ENCODE measurements at places on chromosomes 5 and 9.

GRCh38 chr5:11212706-11213105 is 451.7 kb upstream of the DAP start:
- DNase-seq: no peak

DNA sequence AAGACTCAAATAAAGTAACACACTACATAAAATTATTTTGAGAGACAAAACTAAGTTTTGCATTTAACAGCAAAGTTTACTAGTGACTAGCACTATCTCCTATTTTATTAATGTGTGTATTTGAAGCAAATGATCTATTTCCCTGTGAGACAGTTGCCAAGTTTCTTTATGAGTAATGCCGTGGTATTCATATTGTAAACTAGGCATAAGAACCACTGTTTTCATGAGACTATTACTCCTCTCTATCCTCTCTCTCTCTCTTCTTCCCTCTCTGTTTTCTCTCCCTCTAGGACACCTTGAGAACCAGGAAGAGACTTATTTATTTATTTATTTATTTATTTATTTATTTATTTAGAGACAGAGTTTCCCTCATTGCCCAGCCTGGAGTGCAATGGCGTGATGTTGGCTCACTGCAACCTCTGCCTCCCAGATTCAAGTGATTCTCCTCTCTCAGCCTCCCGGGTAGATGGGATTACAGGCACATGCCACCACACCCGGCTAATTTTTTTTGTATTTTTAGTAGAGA is 61.1 kb downstream of the MLANA start:
- no peak for DNase-seq

- no peak for DNase-seq
Measured at GRCh38 chr5:3187771-3188425, 407.7 kb upstream of the IRX1 start.

DNA sequence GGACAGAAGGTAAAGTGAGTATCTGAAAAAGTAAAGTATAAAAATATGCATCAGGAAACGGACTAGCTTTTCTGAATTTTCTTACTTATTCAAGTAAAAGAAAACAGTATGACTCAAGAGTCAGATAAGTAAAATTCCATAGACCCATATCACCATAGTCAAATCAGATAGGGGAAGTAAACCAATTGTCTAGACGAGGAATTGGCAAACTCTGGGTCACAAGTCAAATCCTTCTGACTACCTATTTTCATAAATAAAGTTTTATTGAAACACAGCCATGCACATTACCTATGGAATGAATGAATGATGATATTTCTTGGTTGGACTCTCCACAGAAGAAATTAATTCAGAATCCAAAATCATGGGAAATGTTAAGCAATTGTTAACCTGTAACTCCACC is 59.1 kb upstream of the TMC1 start:
- no peak for DNase-seq

GRCh38 chr9:81497091-81497490 is 192.3 kb downstream of the TLE1 start:
- DNase-seq: no peak
